Activated CD4-positive, alpha-beta T cell treated with anti-CD3 and anti-CD28 coated beads, Interleukin-2, amount 50 U/mL, for 4 hours (primary cell): ENCODE measurements at places on chromosomes 13 and 19.

DNA sequence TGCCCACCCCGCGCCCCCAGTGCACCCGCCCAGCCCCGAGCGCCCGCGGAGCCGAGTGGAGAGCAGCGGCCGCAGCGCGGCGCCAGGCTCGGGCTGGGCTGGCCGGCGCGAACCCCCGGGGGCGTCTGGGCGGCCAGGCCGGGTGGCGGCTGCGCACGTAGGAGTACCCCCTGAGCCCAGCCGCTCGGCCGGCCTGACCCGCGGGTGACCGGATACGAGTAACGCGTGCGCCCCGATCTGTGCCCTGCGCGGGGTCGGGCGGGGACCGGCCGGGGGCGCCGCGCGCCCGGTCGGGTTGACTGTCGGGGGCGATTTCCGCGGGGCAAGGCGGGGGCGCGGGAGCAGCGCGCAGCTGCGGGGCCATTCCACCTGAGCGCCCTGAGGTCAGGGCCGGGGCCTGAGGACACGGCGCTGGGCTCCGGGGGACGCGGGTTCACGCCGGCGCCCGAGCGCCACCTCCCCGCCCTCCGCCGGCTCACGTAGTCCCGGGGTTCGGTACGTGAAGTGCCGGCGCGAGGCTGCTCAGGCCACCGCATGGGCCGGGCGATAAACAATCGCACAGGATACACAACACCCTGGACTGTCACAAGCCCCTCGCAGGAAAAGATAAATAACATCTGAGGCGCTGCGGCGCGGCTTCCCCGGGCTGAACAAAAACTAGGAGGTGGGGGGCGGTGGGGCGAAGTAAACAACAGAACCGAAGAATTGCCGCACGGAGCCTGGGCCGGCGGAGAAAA is 37.6 kb upstream of the FLT1 start:
- DNase-seq: no peak

- DNase-seq: no peak
Measured at GRCh38 chr13:69020120-69020519, 1087.5 kb upstream of the ATXN8OS start.

GRCh38 chr13:80931766-80932165 is 590.8 kb upstream of the SPRY2 start:
- no peak for DNase-seq

DNA sequence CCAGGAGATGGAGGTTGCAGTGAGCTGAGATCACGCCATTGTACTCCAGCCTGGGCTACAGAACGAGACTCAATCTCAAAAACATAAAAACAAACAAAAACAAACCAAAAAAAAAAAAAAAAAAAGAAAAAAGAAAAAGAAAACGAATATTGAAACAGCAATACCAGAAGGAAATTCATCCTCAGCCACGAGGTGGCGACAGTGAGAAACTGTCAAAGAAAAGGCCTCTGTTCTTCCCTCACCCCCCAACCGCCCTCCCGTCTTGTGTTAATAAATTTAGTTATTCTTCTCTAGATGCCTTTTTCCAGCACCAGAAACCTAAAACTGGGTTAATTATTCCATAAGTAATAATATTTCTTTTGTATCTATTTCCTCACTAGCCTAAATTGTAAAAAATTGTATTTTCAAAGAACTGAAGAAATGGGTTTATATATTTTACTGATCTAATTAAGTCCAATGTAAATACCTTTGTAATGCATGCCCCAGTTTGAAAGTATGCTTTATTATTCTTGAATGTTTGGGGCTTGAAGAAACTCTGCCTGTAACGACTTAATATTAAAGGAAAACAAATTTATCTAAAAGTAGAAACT is 38.6 kb downstream of the LIG4 start:
- peak; percentile 58 for DNase-seq

GRCh38 chr13:114027046-114027715 is 53.3 kb upstream of the C13orf46 start:
- DNase-seq: no peak

DNA sequence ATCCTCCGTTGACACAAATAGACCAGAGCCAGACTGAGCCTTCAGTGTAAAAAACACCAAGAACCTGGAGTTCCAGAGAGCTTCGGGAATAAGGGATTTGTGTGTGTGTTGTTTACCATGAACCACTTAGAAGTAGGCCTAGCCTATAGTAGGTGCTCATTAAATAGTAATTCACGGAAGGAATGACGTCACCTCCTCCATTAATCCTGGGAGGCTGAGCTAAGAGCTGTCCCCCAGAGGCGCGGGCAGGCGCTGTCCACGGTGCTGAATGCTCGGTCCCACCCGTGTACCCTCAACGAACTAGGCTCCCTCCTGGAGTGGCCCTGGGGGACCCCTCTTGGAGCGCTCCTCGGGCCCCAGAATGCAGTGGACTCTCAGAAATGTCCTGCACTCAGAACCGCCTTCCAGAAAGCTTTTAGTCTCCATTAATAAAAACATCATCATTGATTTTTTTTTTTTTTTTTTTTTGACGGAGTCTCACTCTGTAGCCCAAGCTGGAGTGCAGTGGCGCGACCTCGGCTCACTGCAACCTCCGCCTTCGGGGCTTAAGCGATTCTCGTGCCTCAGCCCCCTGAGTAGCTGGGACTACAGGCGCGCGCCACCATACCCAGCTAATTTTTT is 6.5 kb downstream of the UNC13A start:
- no peak for DNase-seq

GRCh38 chr13:103948426-103948825 is 882.2 kb upstream of the SLC10A2 start:
- no peak for DNase-seq

- no peak for DNase-seq
Measured at GRCh38 chr19:29636553-29637360, 28.5 kb upstream of the PLEKHF1 start.

GRCh38 chr19:23799321-23799720 is 40.6 kb upstream of the ZNF681 start:
- no peak for DNase-seq
